ENCODE measurements at places on chromosomes 1 and 21.

- no peak for DNase-seq
Observed at GRCh38 chr1:28371010-28371377, 1.5 kb downstream of the PHACTR4 start.

DNA sequence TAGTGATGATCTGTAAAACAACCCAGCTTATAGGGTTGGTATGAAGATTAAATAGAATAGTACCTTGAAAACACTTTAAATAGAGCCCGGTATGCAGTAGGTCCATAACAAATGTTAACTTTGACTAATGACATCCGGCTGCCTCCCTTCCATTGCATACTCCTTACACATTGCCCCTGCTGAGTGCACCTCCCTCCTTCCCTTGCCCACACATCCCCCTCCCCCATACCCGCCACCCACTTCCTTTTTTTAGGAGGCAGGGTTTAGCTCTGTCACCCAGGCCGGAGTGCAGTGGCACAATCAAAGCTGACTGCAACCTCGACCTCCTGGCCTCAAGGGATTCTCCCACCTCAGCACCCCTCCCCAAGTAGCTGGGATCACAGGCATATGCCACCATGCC, 24.4 kb upstream of the ZC3H12A start:
- DNase-seq: no peak

GRCh38 chr1:153217744-153218416, 496 bp downstream of the PRR9 start:
- no peak for DNase-seq

DNA sequence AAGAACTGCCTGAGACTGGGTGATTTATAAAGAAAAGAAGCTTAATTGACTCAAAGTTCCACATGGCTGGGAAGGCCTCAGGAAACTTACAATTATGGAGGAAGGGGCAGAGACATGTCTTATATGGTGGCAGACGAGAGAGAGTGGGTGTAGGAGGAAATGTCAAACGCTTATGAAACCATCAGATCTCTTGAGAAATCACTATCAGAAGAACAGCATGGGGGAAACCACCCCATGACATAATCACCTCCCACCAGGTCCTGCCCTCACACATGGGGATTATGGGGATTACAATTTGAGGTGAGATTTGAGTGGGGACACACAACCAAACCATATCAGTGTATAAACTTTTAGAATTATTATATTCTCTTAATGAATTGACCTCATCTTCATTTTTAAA, 335.9 kb upstream of the DPYD start:
- DNase-seq: no peak

- DNase-seq: no peak
Observed at GRCh38 chr1:193558491-193559028, 372.1 kb upstream of the B3GALT2 start.

DNA sequence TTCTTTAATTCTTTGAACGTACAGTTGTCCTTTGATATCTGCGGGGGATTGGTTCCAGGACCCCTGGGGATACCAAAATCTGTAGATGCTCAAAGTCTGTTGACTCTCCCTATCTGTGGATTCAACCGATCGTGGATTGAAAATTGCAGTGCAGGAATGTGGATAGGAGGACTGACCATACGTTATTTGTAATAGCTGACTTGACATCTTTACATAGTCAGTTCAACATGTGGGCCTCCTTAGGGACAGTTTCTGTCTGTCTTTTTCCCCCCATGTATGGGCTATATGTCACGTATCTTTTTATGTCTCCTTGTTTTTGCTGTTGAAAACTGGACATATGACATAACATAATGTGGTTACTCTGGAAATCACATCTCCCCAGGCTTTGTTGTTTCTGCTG, 204.9 kb downstream of the DYRK1A start:
- no peak for DNase-seq

- DNase-seq: no peak
Observed at GRCh38 chr1:73874806-73875205, 323.2 kb downstream of the LRRIQ3 start.

DNA sequence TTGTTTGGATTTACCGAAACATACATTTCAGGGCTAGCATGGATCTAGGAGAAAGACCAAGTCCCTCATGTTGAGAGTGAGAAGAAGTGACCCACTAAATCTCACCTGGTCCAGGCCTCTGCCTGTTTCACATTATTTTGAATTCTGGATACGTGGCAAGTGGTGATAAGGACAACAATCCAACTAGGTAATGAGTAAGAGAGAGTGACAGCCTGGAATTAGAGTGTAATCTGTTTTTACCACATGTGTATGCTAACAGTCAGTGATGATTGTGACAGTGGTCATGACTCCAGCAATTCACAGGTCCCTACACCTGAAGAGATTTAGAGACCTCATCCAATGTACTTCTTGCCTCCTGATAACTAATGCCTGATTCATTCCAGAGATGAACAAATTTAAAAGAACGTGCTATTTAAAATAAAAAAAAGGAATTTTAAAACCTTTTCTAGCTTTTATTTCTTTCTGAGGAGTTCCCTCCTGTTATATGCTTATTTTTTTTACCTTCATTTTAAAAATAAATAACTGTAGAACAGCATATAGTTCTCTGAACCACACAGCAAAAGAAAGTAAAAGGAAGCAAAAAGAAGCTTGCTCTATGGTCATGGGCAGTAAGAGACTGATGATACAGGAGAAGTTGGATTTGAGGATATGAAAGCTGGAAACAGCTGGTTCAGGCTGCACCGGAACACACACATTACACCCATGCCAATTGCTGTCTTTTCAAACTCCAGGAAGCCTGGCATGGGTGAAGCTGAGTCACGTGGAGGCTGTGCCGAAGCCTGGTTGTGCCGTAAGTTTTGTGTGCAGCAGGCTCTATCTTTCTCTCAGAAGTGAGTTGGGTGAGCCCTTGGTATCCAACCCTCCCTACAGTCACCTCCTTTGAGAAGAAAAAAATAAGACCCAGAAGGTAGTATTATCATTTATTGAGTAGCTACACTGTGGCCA, 14.7 kb downstream of the C1orf116 start:
- no peak for DNase-seq

DNA sequence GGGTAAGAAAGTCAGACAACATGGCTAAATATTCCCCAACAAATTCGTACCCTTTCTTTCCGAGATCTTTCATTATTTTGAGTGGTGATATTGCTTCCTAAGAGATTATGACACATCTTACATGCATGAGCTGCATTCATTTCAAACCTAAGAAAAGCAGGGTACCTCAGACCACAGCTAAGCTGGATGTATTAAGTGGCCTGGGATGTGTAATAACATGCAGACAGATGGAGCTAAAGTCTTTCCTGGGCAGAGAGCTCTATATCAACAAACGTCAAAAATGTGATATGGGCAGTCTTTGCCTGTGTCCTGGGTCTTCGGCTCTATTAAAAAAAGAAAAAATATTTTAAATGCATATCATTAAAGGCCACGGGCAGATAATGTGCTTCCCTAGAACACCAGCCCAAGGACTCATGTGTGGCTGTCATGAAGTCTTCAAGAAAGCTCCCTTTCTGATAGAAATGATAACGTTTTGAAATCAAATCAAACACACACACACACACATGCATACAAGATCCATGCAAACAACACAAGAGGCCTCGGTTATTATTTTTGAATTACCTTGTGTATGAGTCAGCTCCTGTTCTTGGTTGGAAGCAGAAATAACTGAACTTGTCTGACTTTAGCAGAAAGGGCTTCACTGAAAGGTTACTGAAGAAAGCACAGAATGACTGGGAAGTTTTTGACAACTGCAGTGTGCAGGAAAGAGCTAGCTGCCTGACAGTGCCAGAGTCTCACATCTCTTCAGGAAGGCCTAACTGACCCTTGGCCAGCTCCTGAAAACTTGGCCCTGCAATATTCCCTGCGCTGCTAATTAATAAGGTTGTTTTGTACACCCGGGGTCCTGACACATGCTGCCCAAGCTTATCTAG, 231.2 kb downstream of the DSCAM start:
- DNase-seq: no peak

- DNase-seq: no peak
Observed at GRCh38 chr1:198246337-198246736, 89.5 kb downstream of the NEK7 start.

GRCh38 chr1:151327903-151328674, 873 bp upstream of the PI4KB start:
- no peak for DNase-seq

DNA sequence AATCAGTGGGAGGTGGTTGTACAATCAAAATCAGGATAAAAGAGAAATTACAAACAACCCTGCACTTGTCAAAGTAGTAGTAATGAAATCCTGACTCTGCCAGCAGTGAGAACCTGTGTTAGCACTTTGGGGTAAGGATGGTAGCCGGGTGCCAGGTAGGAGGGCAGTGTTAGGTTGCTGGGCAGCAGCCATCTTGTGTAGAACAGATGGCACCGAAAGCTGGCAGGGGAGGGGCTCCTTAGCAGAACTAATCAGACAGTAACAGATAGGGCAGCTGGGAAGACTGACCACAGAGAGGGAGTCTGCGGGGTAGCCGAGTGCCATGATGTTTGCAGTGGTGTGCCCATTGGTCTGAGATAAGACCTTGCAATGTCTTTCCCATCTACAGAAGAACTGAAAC, 137.3 kb downstream of the SDCCAG8 start:
- DNase-seq: no peak

DNA sequence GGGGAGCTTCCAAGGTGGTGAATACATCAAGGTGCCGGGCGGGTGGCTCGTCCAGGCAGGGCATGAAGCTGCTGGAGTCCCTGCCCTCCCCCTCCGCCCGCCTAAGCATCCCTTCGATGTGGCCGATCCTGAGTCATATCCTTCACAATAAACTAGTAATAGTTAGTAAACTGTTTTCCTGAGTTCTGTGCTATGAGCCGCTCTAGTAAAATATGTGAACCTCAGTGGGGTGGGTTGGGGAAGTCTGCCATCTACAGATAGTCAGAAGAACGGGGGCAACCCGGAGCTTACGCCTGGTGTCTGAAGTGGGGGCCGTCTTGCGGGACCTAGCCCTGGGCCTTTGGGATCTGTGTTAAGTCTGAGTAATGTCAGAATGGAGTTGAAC, 21.6 kb downstream of the C2CD2 start:
- DNase-seq: no peak

All from coronary artery (tissue), 2 donors.